T-helper 9 cell (primary cell): ENCODE measurements at places on chromosomes 11 and 22.

- DNase-seq = peak; percentile 11
These were observed 12.2 kb upstream of the OR52D1 start for GRCh38 chr11:5476186-5476819.

GRCh38 chr11:1459764-1460395 lies 26.7 kb downstream of the MOB2 start:
- no peak for DNase-seq

DNA sequence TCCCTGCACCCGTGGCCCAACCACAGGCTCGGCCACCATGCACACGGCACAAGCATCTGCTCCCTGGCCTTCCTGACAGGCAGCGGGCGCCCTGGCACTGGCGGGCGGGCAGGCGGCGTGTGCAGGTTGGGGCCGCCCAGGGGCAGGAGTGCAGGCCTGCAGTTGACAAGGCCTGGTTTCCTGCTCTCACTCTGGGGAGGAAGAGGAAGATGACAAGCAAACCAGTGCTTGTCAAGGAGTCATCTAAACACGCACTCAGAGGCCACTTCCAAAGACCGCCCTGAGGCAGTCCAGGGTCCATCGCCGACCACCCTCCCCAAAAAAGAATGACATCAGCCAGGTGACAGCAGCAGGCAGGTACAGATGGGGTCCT lies 65.3 kb upstream of the LINC01488 start:
- no peak for DNase-seq

GRCh38 chr11:115166820-115167219 lies 337.4 kb downstream of the CADM1 start:
- no peak for DNase-seq

- DNase-seq = no peak
These were observed 128.8 kb downstream of the APIP start for GRCh38 chr11:34787348-34787747.

GRCh38 chr11:71977743-71978418 lies 20.8 kb upstream of the IL18BP start:
- peak; percentile 32 for DNase-seq

DNA sequence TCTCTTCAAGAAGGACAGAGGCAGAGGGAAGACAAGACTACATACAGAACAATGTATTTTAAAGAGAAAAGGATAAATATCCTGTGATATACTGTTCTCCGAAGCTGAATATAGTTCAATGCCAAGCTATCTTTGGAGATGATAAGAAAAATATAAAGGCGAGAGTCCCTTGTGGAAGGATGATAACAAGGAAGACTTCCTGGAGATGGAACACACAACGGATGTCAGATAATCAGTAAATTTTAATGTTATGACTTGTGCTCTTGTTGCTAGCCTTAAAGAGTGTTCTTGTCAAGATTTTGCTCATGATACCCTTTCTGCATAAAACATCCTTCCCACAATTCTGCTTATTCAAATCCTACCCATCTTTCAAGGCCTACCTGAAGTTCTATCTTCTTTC lies 6.8 kb upstream of the CTR9 start:
- no peak for DNase-seq

DNA sequence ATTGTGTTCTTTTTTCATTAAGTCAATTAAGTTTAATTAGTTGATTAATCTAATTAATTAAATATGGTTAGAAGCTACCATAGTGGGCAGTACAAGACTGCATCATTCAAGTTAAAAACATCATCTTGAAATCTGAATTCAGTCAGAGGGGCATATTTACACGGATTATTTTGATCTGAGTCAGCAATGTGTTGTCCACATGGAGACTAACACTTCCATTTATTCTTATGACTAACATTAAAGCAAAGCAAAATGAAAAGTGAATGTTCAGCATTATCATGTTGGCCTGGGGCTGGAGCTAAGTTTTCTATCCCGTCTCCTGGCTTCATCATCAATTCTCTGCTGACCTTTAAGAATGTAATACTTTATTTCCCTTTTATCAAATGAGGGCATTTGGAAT lies 17.3 kb downstream of the FLI1 start:
- no peak for DNase-seq

DNA sequence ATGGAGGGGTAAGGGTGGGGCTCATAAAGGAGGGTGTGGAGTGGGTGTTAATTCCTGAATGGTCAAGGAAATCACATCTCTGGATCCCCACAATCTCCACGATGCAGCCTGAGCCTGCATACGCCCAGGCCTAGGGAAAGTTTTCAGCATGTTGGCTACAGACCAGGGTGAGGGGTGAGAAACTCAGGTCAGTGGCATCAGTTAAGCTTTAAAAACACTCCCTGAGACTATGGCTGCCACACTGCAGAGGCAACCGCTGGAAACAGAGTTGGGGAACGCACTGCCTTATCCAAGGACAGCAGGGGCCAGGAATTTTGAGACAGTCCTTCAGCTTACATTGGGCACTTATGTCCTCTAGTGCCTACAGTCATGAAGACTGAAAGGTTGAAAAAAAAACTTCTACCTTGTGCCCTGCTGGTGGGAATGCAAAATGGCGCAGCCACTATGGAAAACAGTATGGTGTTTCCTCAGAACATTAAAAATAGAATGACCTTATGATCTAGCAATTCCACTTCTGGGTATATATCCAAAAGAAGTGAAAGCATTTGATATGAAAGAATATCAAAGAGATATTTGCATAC lies 19.7 kb downstream of the DKK3 start:
- DNase-seq = no peak

- no peak for DNase-seq
These were observed 752.3 kb downstream of the OPCML start for GRCh38 chr11:132780046-132780445.

- no peak for DNase-seq
These were observed 360.5 kb upstream of the API5 start for GRCh38 chr11:42951266-42951665.

DNA sequence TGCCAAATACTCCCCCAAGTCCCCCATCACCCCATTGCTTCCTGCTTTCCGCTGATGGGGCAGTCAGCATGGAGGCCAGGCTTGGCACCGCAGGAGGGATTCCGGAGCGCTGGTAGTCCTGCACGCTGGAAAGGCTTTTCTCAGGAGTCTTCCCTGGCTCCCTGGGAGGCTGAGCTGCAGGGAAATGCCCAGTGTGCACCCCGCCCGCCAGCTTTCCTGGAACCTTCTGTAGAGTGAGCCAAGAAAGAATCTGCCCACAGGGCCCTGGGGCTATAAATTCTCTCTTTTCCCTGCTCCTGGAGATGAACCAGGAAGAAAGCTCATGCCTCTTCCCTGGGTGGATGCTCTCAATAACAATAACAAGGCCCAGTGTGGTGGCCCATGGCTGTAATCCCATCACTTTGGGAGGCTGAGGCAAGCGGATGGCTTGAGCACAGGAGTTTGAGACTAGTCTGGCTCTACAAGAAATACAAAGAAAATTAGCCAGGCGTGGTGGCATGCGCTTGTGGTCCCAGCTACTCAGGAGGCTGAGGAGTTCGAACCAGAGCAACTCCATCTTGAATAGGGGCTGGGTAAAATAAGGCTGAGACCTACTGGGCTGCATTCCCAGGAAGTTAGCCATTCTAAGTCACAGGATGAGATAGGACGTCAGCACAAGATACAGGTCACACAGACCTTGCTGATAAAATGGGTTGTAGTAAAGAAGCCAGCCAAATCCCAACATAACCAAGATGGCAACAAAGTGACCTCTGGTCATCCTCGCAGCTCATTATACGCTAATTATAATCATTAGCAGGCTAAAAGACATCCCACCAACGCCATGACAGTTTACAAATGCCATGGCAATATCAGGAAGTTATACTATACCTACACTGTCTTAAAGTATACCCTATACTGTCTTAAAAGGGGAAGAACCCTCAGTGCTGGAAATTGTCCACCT lies 46.4 kb upstream of the FTH1 start:
- no peak for DNase-seq

- no peak for DNase-seq
These were observed 1.7 kb downstream of the PDE3B start for GRCh38 chr11:14645015-14645912.

DNA sequence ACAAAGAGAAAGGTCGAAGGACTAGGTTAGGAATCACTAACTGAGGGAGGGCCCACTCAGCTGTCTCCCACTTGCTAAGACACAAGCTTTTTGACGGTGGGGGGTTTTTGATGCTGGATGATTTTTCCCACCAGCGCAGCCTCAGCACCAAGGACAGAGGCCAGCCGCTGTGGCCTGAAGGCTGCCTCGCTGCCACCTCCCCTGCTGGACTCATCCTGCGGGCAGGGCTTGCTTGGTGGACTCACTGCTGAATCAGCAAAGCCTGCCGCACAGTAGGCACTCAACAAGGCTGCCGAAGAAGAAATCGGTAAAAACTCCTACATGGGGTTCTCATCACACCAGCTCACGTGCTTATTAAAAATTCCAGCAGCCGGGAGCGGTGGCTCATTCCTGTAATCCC lies 2.6 kb downstream of the ALG12 start:
- no peak for DNase-seq

DNA sequence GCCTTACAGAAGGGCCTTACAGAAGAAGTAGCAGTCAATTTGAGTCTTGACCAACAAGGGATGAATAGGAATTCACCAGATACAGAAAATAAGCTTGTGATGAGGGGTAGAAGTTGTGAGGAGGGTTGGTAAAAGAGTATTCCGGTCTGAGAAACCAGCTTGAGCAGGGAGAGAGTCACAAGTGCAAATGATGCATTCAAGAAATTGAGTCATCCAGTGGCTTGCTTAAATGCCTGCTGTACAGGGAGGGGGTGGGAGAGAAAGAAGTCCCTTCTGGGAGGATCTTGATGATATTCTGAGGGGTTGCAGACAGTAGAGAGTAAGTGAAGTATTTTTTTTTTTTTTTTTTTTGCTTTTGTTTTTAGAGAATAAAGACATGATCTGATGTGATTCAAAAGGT lies 9.2 kb downstream of the CCKBR start:
- no peak for DNase-seq

DNA sequence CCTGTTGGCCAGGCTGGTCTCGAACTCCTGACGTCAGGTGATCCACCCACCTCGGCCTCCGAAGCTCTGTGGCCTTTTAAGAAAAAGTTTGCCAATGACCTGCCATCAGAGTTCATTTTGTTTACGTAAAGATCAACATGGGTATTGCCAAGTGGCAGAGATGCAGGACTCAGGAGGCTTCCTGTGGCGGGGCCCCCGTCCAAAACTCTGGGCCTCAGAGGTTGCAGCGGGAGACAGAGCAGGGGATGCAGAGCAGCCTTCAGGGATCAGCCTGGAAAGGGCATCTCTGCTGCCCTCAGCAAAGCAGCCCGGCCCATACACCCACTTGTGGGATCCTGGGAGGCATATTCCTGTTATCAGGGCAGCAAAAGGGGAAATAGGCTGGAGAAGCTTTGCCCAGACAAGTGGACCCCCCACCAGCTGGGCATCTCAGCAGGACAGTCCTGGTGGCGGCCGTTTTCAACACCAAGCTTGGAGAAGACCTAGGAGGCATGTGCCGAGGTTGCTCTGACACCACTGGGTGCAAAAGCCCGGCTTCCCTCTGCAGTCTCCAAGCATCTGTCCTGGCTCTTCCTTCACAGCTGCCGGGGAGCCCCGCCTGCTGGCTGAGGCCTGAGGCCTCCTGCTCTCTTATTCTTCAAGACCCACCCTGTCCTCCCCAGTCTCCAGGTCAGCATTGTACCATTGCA lies 1152.4 kb downstream of the BRD1 start:
- DNase-seq = no peak

- DNase-seq = no peak
These were observed 13.5 kb upstream of the MRPL23 start for GRCh38 chr11:1933416-1934334.

GRCh38 chr11:117187007-117187406 lies 8.5 kb downstream of the SIDT2 start:
- no peak for DNase-seq

DNA sequence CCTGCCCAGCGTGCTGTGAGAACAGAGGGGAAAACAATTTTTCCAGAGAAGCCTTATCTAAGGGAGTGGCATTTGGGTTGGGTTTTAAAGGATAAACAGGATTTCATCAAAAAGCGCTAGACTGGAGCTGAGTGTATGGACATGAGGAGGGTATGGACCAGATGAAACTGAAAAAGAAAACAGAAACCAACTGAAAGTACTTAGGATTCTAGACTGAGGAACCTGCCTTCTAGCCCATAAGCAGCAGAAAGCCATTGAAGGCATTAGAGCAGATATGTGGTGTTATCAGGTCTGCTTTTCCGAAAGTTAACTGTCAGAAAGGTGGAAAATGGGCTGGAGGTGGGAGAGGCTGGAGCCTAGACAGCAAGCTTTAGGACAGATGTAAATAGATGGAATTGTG lies 340.0 kb upstream of the MPPED2 start:
- DNase-seq = no peak

DNA sequence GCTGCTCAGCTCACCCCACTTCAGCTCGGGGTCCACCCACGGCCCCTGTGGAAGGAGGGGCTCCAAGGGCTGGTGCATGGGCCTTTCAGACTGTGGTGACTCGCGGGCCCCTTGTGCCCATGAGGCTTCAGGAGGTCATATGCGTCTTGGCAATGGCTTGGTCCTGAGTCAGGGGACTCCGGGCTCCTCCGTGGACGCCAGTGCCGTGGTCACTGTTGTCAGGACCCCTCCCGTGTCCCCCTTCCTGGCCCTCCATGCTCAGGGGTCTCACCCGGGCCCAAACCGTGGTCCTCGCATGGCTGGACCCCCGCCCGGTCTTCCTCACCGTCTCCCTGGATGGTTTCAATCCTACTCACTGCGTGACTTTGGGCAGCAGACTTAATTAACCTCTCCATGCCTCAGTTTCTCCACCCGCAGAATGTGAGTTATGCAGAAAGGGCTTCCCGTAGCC lies 436.4 kb downstream of the TBC1D22A start:
- no peak for DNase-seq

DNA sequence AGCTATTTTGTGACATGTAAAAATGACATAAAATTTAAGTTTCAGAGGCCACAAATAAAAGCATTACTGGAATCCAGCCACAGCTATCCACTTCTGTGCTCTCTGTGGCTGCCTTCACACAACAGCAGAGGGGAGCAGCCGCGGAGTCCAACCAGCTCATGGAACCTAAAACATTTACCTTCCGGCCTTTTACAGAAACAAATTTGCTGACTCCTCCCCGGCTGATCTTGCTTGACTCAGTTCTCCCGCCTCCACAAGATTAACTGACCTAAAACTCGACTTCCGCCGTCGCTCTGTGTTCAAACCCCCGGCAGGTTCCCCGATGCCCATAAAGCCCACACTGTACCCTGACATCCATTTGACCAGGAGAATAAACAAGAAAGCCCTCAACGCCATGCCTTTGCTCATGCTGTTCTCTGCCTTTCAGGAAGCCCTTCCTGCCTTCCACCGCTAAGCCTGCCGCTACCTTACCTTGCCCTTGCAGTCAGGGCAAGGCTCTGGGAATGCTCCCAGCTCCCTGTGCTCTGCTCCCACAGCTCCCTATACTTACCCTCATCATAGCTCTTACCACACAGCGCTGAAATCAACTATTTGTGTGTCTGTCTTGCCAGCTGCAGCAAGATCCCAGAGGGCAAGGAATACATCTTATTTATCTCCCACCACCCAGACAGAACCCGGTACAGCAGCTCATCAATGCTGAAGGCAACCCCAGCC lies 35.4 kb downstream of the MICAL3 start:
- DNase-seq = no peak

DNA sequence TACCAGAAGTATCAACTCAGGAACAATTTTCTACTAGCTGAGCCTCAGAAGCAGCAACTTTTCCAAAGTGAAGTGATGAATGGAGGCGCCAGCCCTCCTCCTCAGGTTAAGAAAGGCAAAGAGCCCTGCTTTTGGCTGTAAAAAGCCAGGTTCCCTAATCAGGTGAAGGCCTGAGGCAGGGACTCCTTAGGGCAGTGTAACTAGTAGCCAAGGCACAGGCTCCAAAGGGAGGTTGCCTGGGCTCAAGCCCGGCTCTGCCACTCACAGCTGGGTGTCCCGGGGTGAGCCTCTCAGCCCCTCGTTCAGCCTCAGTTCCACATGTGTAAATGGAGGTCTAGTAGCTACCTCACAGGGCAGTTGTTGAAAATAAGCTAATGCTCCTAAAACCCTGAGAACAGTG lies 19.5 kb downstream of the TSKU start:
- no peak for DNase-seq
